Kidney capillary endothelial cell (primary cell): ENCODE measurements at places on chromosomes 11 and 22.

- peak; percentile 26 for DNase-seq
Observed at GRCh38 chr11:95544095-95544856, 245.3 kb downstream of the FAM76B start.

DNA sequence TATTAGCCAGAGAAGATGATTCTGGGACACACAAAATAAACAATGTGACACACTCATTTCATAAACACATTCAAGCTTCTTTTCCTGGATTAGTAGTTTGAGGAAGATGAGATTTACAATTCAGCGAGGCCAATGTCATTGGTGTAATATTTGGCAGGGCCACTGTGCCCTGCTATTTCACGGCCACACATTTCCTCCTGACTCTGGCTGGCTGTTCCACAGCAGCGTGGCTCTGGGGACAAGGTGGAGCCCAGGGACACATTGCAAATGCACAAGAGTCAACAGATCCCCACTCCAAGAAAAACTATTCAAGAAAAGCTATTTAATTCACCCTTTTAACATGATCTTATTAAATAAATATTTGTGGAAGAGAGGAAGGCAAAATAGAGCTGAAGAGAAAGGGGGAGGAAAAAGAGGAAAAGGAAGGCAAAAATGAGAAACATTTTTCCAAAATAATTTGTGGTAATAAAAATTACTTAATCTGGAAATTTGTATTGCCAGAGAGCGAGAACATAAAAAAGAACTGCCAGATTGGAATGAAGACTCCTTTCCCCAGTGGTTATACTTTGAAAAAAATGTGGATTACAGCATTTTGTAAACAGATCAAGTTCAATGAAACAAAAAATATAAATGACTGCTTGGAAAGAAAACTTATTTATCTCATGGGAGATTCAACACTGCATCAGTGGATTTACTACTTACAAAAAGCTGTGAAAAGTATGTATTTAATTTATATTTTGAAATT is 27.1 kb downstream of the NXPE2 start:
- DNase-seq: no peak

GRCh38 chr22:32803738-32804435 is 2.4 kb downstream of the TIMP3 start:
- DNase-seq: no peak

DNA sequence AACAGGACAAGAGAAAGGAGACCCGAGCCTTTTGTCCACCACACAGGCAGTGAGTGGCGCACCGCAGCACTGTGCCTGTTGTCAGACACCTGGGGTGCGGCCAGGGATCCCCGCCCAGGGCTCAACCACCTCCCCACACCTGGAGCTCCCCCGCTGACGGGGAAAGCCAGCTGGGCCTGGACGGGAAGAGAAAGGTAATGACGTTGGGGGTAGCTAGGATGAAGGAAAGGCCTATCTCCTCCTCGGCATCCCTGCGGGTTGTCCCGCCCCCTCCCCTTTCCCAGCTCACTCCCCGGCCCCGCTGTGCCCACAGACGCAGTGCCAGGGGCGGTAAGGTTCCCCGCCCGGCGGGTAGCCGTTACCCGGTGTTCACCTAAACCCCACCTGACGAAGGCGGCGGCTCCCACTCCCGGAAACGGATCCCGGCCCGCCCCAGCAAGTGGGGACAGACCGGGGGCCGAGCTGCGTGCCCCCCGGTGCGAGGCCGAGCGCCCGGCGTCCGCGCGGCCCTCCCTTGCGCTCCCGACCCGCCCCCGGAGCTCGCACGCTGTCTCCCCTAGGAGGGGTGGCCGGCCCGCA is 495 bp downstream of the HYOU1 start:
- no peak for DNase-seq

DNA sequence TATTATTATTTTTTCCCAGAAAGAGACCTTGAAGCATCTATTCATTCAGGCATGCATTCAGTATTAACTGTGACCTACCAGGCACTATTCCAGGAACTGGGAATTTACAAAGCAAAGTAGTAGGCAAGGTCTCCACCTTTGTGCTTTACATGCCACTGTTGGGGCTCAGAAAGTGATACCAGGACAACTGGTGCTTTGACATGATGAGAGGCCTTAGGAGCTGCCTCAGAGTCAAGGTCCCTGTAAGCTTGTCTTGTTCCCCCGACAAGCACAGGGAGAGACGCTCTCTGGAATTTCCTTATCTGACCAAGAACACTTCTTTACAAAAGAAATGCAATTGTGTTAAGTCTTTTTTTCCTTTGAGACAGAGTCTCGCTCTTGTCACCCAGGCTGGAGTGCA is 2.3 kb upstream of the HMOX1 start:
- DNase-seq: no peak

GRCh38 chr22:22939588-22940368 is 52.2 kb downstream of the IGLL5 start:
- DNase-seq: no peak

DNA sequence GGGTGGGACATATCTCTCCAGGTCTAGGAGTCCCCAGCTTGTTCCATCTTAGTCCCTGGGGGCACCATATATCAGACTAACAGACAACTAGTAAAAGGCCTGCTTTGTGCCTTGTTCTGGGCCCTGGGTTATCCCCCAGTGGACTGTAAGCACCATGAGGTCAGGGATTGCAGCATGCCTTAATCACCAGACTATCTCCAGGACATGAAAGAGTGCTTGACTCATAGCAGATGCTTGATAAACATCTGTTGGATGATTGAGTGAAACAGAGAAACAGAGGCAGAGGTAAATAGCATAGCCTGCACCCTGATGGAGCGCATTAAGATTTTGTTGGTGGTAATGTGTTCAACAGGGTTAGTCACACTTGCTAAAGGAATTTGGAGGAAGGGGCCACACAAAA is 94.1 kb downstream of the MICAL2 start:
- DNase-seq: no peak

- no peak for DNase-seq
Observed at GRCh38 chr11:109867784-109868183, 225.4 kb upstream of the ZC3H12C start.

DNA sequence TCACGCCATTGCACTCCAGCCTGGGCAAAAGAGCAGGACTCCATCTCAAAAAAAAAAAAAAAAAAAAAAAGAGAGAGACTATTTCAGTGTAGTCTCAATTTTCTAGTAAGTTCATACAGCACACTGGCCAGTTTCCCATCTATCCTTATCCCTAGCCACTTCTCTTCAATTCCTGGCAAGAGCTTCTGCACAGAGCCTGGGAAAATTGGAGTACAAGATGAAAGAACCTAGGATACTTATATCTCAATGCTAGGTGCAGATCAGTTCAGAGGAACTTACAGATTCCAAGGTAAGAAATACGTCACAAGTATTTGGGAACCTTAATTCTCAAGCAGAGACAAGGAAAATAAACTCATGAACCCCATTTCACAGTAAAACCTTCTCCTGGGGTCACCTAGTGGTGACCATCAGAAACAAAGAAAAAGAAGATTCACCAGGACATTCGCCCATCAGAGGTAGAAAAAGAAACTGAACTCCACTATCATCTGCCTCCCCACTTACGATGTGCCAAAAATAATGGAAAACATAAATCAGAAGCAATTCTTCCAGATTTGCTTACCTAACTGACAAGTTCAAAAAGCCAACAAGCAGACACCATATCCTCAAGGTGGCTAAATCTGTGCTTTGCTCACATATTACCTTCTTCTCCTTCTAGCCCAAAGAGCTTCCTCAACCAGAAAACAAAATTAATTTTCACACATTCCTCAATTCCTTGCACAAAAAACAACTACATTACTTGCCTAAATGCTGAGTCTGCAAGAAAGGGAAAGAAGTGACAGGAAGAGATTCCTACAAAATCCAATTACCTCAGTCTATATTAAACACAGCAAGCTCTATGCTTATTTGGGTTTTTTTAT is 4.9 kb downstream of the DENND5A start:
- no peak for DNase-seq
